HCT116 (cell line): ENCODE measurements at places on chromosomes 13 and 19. TPM values are rescaled to one million over a fixed set of nuclear protein-coding genes. Genes with fewer than 3 reads are reported as not detected.

F10 gene
- 4.0 TPM for total RNA-seq

VSTM2B gene
- total RNA-seq = not detected

DNA sequence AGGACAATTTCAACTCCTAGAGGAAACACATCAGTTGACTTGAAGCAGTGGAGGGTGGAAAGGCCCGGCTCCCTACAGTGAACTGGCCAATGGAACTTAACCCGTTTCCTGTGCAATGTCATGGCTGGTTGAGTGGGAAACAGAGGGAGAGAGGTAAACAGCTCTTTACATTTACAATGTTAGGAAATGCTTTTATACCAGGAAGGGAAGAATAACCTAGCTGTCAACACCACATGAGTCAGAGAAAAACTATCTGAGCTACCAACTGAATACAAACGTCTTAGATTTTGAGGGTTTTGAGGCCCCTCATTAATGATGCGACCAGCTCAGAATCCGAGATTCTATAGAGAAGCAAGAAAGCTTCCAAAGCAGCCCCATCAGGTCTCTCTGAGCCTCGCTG is 36.7 kb downstream of the CARD8 start:
- no peak for DNase-seq

- no peak for DNase-seq
Measured at GRCh38 chr13:96844616-96845015, 149.7 kb downstream of the OXGR1 start.

- no peak for DNase-seq
Measured at GRCh38 chr13:107241381-107241780, 673.4 kb upstream of the ARGLU1 start.

- DNase-seq = no peak
Measured at GRCh38 chr19:50639121-50640112, at the start of gene SYT3. Gene SYT3 (minus strand): TSS chr19:50639881. CDS start chr19:50637411, 2,470 bp downstream.

- DNase-seq = peak; percentile 75
Measured at GRCh38 chr19:15934332-15935078, at the start of gene CYP4F11. Gene CYP4F11 (minus strand): TSS chr19:15934529. CDS start chr19:15934408, 121 bp downstream.

ZNF431 gene
- 9.2 TPM for total RNA-seq

DNA sequence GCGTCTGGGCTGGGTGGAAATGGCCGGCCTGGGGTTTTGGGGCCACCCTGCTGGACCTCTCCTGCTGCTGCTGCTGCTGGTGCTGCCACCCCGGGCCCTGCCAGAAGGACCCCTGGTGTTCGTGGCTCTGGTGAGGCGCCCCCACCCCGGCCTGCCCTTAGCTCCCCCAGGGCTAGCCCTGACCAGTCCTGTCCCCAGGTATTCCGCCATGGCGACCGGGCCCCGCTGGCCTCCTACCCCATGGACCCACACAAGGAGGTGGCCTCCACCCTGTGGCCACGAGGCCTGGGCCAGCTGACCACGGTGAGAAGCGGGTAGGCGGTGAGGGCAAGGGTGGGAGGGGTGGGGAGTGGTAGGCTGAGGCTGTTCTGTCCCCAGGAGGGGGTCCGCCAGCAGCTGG is at the start of gene ACP4:
Gene ACP4 (plus strand): TSS at position 20 of the 400 bp plus-strand sequence. CDS start 0 bp downstream, at position 20.
- no peak for DNase-seq

CRX gene
- total RNA-seq = not detected

DNA sequence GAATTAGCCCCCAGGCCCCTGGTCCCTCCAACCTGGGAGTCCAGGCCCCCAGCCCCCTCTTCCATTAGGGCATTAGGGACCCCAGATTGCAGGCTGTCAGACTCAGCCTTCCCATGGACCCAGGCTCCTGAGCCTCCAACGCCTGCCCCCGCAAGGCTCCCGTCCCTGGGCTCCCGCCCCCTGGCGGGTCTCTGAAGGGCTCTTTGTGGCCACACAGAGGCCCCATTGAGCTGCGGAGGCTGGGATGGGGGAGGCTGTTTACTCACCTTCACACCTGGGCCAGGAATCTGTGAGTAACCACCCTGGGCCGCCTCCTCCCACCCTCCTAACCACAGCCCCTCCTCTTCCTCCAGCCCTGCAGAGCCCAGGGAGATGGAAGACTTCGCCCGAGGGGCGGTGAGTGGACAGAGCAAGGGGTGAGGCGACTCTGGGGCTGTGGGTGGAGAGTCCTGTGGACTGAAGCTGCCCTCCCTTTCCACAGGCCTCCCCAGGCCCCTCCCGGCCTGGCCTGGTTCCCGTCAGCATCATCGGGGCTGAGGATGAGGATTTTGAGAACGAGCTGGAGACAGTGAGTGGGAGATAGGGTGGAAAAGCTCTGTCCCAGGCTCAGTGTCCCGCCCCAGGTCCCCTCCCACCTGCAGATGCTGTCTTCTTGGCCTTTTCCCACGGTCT is 4.9 kb downstream of the ARHGEF1 start:
- peak; percentile 93 for DNase-seq

NTN5 gene
- total RNA-seq = 3.1 TPM

- DNase-seq = no peak
Measured at GRCh38 chr19:38708413-38709024, 35.8 kb downstream of the CAPN12 start.

RGS9BP gene
- total RNA-seq = 0.54 TPM

DNA sequence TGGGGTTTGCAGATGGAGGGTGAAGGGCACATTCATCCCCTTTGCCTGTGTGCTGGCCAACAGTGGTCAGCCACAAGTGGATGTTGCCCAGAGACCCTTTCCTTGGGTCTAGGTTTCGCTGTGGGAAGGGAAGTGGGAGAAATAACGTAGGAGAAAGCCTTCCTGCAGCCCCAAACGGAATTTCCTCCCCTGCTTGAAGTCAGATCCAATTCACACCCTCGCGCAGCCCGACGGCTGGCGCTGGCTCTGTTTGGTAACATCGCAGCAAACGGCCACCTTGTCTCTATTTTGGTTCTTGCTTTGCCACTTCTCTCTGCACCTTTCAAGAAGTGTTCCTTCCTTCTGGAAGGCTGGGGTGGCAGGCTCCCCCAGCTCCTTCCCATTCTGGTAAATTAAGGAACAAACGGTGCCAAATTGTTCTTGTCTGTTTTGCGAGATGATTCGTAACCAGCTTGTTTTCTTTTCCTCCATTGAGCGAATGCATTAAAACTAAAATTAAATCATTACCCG is 45.4 kb downstream of the CHST8 start:
- no peak for DNase-seq

DNA sequence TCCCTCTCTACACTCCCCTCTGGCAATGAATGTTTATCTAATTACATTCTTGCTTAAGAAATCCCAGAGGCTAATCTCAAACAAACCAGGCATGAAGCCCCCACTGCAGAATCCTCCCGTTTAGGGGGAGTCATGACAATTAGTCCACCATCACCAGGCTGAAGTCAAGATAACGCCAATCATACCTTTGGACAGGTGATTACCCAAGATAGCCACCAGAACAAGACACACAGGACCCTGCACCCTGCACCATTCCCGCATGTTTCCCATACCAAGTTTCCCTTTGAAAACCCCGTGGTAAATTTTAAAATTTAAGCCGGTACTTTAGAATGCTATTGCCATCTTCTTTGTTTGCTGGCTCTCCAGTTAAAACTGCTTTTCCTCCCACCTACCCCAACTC is 64.8 kb upstream of the XPO4 start:
- no peak for DNase-seq

SPTBN4 gene
- total RNA-seq = 4.6 TPM

- no peak for DNase-seq
Measured at GRCh38 chr13:22143671-22144070, 472.8 kb downstream of the FGF9 start.

GRCh38 chr13:53466576-53466975 is 438.0 kb downstream of the OLFM4 start:
- DNase-seq = no peak

- DNase-seq = no peak
Measured at GRCh38 chr13:49084961-49085360, 109.2 kb downstream of the FNDC3A start.

THOP1 gene
- total RNA-seq = 201 TPM

GRCh38 chr19:34171539-34171876 is 796 bp upstream of the LSM14A start:
- DNase-seq = no peak

DNA sequence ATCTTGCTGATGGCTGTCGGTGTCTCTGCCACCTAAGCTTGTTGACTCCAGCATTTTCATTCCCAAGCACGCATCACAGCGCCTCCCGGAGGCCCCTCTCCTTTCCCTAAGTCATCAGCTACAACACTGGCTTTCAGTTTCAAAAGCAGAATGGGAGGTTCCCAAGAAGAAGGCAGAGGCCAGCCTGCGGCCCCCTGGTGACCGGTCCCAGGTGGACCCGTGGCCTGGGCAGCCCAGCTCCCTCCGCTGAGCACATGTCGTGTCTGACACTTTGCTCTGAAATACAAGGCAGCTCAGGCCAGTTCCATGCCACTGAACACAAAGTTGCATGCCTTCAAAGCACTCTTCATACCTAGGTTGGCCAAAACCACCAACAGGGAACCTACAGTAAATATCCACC is 8.5 kb downstream of the MLLT1 start:
- DNase-seq = no peak

DNA sequence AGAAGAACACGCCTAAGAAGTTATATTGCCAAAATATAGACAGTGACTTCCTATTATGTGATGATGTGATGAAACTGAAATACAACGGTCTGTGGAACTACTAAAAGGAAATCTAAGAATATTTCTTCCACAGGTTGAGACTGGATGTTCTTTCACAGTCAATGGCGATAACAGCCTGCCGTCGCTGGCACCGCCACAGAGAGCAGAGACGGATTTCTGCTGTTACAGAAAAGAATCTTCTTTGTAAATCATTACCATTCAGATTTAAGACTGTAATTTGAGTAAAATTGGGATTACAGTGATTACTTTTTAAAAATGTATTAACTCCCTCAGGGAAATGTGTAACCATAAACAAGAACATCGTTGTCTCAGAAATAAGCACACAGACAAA is 100.8 kb downstream of the TUBGCP3 start:
- no peak for DNase-seq

DNA sequence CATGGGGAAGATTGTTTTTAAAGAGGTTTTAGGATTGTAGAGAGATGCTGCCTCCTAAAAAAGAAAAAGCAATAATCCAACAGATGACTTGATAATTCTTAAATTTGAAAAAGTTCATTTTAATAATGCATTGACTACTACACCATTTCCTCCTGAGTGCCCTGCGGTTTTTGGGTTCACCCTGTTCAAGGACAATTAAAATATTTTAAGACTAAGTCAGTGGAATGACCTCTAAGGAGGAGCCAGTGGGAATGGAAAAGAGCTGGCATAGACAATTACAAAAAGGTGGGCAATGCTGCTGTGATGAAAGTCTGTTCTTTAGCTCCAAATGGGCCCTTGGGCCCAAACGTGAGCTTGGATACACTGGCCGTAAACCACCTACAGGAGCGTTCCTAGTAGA is 217.8 kb downstream of the LHFPL6 start:
- no peak for DNase-seq

GRCh38 chr13:64414381-64414780 is 2815.8 kb downstream of the PCDH9 start:
- DNase-seq = no peak

GRCh38 chr19:47839913-47840312 is 18.2 kb downstream of the CRX start:
- DNase-seq = no peak

EDDM13 gene
- total RNA-seq = not detected

DNA sequence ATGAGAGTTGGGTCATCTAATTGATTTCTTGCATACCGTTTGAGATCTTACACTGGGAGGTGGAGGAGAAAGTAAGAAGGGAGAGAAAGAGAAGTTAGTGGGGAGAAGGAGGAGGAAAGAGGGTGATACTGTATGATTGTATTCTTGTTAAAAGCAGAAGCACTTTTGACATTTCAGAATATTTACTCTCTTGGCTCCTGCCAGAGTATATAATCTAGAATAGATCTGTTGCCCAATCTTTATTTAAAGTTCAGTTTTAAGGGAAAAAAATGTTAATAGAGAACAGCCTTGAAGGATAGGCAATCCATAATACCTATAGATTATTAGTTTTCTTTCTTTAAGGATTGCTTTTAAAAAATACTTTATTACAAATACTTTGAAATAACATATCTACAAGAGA is 41.5 kb downstream of the PDS5B start:
- no peak for DNase-seq

IL12RB1 gene
- total RNA-seq = not detected

PRKCG gene
- total RNA-seq = 2.8 TPM

DNA sequence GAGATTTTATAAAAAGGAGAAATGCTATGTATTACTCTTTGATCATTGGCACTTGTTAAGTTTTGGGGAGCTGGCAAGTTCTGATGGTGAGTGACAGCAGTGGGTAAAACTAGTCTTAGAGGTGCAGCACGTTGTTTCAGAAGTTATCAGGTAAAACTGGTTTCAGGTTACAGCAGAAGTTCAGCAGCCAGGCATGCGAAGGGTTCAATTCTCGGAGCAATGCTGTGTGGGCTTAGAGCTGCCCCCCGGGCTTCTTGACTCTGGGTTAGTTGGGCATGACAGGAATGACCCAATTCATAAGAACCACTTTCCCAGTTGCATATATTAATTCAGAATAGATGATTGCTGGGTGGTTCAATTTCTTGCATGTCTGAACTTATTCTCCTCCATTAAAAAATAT is 34.8 kb downstream of the ING1 start:
- DNase-seq = no peak

PALM gene
- total RNA-seq = 43.7 TPM

NLRP11 gene
- total RNA-seq = 0.86 TPM

DNA sequence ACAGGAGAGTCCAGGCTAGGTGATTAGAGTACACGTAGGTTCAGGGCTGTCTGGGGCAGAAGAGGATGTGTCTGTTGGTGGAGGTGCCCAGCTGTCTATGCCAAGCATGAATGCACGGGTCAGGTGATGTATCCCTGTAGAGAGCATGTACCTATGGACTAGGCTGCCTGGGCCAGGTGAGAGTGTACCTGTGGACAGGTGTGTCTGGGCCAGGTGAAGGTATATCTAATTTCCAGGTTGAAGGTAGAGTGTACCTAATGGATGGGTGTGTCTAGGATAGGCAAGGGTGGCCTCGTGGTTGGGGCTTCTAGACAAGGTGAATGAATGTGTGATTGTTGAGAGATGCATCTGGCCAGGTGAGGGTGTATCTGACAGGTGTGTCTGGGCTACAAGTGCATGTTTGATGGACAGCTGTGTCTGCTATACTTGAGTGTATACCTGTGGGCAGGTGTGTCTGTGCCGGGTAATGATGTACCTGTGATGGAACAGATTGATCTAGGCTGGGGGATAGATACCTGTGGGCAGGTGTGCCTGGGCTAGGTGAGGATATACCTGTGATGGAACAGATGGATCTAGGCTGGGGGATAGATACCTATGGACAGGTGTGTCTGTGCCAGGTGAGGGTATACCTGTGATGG is 15.5 kb upstream of the ZNF414 start:
- no peak for DNase-seq

PSG7 gene
- not detected for total RNA-seq
